Omental fat pad (tissue), 4 donors: ENCODE measurements at places on chromosomes 4 and X.

- no peak for DNase-seq
These were observed 119.4 kb upstream of the SPIN4 start for GRCh38 chrX:63470506-63470905.

DNA sequence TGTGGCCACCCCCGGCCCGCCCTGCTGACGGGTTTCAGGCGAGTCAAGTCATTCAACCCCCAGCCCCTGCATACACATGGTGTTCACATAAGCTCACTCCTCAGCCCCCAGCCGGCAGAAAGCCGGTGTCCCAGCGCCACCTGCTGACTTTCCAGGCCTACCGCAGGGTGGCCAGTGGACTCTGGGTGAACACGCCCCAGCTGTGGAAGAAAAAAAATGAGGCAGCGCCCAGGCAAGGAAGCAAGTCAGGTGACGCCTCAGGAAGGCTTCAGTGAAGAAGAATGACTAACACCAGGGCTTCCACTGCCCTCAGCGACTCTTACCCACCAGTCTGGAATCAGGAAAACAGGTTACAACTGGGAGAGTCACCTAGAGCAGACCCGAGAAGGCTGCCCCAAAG is 15.8 kb downstream of the BCAP31 start:
- no peak for DNase-seq

DNA sequence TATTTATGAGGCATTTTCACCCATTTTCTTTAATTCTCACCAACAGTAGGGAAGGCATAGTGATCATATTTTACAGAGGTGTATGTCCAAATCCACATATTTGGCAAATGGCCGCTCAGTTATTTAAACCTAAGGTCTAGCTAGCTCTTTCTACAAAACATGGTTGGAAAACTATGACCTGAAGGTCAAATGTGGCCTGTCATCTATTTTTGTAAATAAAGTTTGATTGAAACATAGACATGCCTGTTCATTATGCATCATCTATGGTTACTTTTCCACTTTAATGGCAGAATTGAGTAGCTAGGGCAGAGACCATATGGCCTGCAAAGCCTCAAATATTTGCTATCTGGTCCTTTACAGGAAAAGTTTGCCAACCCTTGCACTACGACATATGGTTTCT is 44.2 kb downstream of the GBA3 start:
- DNase-seq: no peak

DNA sequence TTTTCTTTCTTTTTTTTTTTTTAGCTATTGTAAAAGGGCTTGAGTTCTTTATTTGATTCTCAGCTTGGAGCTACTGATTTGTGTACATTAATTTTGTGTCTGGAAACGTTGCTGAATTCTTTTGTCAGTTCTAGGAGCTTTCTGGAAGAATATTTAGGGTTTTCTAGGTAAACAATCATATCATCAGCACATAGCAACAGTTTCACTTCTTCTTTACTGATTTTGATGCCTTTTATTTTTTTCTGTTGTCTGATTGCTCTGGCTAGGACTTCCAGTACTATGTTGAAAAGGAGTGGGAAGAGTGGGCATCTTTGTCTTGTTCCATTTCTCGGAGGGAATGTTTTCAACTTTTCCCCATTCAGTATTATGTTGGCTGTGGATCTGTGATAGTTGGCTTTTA is 292.2 kb downstream of the GABRG1 start:
- no peak for DNase-seq

DNA sequence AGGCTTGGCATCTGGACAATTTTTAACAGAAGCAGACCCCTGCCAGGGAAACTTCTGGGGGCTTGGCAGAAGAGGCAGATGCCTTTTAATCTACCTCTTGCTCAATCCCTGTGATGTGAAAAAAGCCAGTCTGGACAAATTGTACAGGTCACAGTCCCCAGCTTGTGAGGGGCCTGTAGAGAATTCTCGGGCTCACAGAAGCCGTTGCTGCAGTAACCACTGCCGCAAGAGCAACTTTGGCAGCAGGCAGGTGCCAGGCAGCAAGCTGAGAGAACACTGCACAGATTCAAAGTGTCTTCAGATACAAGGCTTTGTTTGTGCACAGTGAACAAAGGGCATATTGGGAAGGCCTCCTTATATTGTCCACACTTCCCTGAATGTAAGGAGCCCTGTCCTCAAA is 11.7 kb downstream of the GPKOW start:
- no peak for DNase-seq

GRCh38 chr4:142355421-142355930 is 490.6 kb downstream of the INPP4B start:
- no peak for DNase-seq

- DNase-seq: no peak
These were observed 76.1 kb upstream of the FHDC1 start for GRCh38 chr4:152860046-152860445.

DNA sequence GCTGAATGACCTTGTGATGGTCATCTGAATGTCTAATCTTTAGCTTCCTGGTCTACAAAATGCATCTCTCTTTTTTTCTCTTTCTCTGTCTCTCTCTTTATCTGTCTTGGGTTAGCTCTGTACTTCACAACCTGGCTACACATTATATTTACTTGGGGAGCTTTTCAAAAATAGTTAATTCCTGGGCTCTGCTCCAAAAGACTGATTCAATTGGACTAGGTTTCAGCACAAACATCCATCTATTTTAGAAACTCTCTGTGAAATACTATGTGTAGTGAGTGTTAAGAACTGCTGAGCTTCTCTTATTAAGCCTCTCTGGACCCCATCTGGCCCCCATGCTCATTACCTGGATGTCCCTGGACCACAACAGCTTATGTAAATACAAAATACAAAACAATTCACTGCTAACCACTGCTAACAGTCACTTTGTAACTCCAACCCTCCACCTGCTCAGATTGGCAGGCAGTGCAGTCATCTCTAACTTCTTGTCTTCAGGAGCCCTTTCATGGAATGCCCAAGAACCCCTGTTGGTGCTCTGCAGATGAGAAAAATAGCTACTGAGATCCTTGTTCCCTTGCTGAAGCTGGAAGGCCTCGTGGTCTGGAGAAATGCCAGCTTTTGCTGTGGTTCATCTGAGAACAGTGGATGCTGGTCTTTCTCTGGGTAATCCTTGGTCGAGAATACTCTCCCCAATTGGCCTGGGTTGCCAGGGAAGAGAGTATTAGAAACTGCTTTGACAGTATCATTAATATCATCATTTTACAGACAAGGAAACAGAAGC is 14.8 kb upstream of the BOD1L1 start:
- DNase-seq: no peak

- DNase-seq: no peak
These were observed 597.9 kb downstream of the GALNTL6 start for GRCh38 chr4:172411149-172411548.

DNA sequence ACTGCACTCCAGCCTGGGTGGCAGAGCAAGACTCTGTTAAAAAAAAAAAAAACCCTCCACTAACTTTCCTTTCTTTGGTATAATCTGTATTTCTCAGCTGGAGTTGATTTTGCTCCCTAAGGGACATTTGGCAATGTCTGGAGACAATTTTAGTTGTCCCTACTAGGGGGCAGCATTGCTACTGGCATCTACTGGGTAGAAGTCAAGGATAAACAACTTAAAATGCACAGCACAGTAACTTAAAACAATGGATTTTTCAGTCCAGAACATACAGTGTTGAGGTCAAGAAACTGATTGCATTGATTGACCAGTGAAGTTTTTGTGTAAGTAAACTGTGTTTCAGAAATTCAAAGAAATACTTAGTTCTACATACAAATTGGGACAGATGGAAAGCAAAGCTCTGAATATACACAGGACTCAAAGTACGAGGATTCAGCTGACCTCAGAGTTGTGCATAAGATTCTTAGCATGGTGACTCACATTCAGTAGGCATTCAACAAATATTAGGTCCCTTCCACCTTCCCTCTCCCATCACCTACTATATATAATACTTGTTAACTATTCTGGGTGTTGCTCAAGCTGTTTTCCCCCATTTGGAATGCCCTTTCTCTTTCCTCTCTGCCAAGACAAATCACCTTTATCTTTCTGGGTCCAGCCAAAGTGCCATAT is 8.8 kb downstream of the DDX53 start:
- DNase-seq: no peak

- DNase-seq: no peak
These were observed 536 bp downstream of the SH3BGRL start for GRCh38 chrX:81202456-81202819.

GRCh38 chr4:91751961-91752360 is 551.8 kb upstream of the GRID2 start:
- no peak for DNase-seq

- no peak for DNase-seq
These were observed 697 bp downstream of the ZNF280C start for GRCh38 chrX:130267956-130268448.

GRCh38 chrX:30888526-30889146 is 418 bp downstream of the TAB3 start:
- DNase-seq: no peak

DNA sequence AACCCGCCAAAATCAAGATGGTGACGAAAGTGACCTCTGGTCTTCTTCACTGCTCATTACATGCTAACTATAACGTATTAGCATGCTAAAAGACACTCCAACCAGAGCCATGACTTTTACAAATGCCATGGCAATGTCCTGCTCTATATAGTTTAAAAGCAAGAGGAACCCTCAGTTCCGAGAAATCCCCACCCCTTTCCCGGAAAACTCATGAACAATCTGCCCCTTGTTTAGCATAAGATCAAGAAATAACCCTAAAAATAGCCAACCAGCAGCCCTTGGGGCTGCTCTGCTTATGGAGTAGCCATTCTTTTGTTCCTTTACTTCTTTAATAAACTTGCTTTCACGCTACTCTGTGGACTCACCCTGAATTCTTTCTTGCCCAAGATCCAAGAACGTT is 463.5 kb upstream of the FAM241A start:
- DNase-seq: no peak

GRCh38 chrX:14690553-14690952 is 161.2 kb downstream of the GLRA2 start:
- no peak for DNase-seq

DNA sequence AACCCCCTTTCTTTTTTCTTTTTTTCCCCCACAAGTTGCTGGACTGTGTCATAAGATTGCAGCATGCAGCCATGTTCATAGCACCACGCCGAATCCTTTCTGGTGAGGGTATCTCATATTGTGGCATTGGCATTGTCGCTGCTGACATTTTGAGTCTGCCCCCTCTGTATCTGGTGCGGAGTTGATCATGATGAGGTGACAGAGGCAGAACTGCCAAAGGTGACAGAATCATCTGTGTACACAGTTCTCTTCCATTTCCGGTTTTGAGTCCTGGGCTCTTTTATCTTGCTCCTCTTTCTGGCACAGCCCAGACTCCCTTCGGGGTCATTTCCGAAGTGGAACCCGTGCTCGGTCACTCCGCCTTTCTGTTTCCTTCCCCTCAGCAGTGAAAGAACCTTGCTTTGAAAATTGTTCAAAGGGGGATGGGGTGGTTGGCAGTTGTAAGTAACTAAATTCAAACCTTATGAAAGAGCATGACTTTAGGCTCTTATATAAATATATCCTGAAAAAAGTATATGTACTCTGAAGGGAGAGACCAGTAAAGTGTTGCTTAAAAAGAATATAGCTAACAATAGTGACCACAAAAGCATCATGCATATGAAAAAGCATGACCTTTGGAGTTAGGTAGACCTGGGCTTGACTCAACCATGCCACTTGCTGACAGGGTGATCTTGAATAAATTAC is 55.0 kb upstream of the BMP2K start:
- no peak for DNase-seq

DNA sequence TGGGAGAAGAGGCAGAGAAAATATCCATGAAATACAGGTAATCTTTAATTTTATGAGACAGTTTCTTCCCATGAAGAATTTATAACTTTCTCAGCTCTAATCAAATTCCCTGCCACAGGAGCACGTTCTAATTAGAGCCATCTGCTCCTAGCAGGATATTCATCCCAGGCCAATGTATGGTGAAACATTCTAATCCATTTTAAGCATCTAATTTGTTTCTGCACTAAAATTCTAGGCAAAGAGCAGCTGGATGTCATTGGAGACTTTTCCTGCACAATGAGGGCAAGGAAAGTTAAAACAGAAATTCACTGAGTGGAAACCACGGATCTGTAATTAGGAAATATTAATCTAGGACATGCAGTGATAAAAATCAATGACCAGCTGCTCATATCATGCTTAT is 107.7 kb upstream of the ZFP42 start:
- no peak for DNase-seq

- DNase-seq: no peak
These were observed 546.9 kb downstream of the BCOR start for GRCh38 chrX:39550795-39551361.

GRCh38 chr4:139054791-139055505 is 39.4 kb downstream of the NOCT start:
- no peak for DNase-seq

DNA sequence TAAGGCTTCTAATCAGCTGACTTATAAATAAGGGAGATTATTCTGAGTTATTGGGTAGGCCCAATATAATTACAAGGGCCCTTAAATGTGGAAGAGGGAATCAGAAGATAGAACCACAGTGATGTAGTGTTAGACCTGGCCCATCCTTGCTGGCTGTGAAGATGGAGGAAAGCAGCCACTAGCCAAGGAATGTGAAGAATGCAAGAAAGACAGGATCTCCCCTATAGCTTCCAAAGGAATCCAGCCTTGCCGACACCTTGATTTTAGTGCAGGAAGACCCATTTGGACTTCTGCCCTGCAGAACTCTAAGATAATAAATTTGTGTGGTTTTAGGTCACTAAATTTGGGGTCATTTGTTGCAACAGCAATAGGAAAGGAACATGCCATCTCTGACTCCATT is 150.6 kb downstream of the SPATA18 start:
- DNase-seq: no peak

GRCh38 chr4:136805617-136806016 is 726.7 kb downstream of the PCDH18 start:
- no peak for DNase-seq

DNA sequence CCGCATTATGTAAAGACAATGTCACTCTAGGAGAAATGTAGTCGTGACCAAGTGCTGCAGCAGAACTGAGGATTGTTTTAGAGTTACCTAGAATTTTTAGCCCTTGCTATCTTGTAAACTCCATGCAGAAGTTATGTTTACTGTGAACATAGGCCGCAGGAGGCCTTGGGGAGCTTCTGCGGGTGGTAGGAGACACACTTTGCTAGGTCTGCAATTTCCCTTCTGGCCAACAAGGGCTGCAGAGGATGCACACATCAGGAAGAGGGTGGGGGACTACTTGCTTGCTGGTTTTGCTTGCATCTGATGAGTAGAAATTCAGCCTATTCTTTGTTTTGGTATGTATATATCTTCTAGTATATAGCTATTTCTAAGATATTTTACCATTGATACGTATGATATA is 23.1 kb downstream of the BANK1 start:
- DNase-seq: no peak
